GM12891 (cell line): ENCODE measurements at places on chromosomes 16 and 17.
A peak's percentile ranks its signal among the peaks of the same experiment; 100 is the strongest.

DNA sequence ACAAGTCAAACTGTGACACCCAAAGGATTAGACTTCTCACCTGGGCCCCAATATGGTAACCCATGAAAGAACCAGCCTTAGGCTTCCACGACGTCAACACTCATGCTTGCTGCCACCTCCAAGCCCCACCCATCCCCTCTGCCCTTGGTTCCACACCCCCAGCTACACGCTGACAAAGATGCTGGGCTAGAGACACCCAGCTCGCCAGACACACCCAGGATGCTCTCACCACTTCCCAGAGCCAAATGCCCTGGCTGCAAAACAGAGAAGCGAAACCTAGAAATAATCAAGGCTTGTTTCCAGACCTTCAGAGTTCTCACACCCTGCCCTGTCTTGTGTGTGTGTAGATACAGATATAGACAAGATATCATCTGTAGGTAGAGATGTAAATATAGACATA lies 26.0 kb upstream of the ADCY9 start:
- DNase-seq: peak; percentile 47

DNA sequence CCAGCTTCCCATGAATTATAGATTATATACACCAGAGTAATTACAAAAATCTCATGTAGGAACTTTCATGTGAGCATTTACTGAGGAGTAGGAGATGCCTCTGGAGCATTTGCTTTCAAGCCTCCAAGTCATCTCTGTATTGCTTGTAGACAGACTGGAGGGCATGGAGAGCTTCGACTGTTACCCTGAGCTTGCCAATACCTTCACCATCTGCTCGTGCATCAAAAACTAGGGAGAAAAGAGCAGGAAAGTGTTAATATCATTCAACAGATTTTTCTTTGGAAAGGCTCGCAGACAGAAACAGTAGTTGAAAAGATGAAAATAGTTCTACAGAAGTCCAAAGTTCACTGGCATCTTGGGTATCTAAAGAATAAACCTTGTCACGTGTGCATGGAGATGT lies 99.0 kb upstream of the AKTIP start:
- no peak for DNase-seq

DNA sequence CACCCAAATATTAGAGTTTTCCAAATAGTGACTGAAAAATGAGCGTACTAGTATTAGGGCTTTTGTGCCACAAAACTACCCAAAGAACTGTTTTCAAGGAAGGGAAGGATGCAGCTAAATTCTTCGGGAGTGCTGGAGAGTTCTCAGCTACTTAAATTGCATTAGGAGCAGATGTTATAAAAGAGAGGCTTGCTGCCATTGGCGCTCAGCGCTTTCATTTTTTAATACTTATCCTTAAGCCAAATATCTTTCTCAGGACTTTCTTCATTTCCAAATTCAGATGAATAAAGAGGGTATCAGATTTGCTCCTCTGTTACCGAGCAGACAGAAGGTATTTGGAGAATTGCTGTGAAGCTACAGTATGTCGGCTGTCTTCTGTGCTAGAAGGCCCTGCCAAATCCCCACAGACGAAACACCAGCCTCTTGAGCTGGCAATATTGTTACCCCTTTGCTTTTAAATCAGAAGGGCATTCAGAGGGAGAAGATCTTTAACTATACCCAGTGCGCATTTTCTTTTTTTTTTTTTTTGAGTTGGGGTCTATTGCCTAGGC lies 47.2 kb upstream of the CLEC18A start:
- DNase-seq: no peak

- DNase-seq: no peak
Observed at GRCh38 chr16:10763456-10763855, 19.8 kb downstream of the NUBP1 start.

- no peak for DNase-seq
Observed at GRCh38 chr16:57648125-57648524, 19.7 kb downstream of the ADGRG1 start.

- DNase-seq: no peak
Observed at GRCh38 chr17:63740464-63741142, 996 bp downstream of the STRADA start.

GRCh38 chr17:1055751-1056645 lies 59.1 kb downstream of the TIMM22 start:
- DNase-seq: peak; percentile 83

DNA sequence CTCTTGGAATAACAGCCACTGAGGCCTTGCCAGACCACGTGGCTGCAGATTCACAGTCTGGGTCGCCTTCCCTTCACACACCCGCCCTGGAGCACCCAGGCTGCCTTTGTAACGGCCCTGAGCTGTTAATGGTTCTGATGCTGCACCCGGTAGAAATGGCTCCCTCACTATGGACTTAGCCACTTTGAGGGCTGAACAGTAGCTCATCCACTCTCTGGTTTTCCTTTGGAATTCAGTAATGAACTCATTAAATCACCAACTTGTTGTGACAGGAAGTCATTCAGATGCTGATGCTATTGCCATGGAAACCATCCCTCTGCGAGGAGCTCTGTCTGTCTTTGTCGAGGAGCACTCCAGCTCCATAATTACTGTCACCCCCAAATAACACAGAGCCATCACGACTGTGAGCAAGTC lies 59.2 kb downstream of the CDK5R1 start:
- DNase-seq: no peak

- no peak for DNase-seq
Observed at GRCh38 chr17:34472363-34472762, 107.0 kb upstream of the TMEM132E start.

DNA sequence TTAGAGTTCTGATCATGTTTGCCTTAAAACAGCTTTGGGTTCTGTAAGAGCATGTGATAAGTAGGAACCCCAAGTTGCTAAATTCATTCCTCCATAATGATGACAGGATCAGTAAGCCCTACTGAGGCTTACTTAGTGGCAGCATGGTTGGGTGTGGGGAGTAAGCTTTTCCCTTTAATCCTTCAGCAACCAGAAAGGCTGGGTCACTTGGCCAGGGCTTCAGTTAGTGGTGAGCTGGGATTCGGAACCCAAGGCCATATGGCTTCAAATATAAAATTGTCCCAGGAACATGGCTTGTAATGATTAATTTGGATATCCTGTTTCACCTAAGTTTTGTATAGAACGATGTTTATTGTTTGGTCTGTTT lies 850 bp downstream of the GINS3 start:
- DNase-seq: no peak
